ENCODE measurements at places on chromosomes 1 and 21.

DNA sequence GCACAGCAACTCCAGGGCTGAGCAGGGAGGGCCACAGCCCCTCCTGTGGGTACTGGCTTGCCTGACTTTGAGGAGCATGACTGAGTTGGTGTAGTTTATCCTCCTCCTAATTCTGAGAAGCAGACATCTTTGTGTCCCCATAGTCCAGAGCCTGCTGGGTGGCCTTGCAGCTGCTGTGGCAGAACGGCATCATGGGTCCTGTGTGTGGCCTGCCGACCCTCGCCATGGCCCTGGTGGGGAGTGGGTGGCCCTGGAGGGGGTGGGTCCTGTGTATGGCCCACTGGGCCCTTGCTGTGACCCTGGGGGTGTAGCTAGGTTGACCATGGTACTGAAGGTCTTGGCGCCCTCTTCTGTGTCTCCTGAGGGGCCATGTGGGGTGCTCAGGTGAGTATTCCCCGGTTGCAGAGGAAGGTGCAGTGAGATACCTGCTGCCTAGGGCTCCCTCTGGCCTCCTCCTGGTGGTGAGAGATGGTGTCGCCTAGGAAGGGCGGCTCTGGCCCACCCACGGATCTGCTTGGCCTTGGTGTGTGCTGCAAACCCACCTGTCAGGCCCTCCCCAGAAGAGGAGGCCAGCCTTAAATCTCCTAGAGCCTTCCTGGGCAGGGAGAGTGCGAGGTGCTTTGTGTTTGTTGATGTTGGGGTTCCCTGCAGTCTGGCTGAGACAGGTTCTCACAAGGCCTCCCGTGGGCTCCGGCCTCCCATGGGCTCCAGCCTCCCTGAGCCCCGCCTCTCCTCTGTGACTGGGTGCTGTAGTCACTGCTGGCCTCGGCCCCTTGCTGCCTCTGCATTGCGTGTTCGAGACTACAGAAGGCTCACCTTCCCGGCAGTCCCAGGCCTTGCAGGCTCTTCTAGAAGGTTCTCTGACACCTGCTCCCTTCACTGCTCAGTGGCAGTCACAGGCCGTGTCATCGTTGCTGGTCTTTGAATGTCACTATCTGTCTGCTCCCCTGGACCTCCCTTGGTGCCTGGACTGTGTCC, 7.8 kb downstream of the SNAP47 start:
- no peak overlapping the region for H3K27ac ChIP-seq
- no peak overlapping the region for H3K4me3 ChIP-seq
- DNase-seq, result no peak
- no peaks in the 10 kb centered on the region for H3K36me3 ChIP-seq
- peaks cover 22% of the 10 kb centered on the region for H3K4me1 ChIP-seq
- H3K27me3 ChIP-seq, result no peaks in the 10 kb centered on the region

- DNase-seq, result no peak
- no peak overlapping the region for H3K4me3 ChIP-seq
- H3K4me1 ChIP-seq, result no peaks in the 10 kb centered on the region
- no peak overlapping the region for H3K27ac ChIP-seq
- H3K36me3 ChIP-seq, result peaks cover 54% of the 10 kb centered on the region
- H3K27me3 ChIP-seq, result no peaks in the 10 kb centered on the region
Measured at GRCh38 chr1:54866801-54867716, 19.9 kb downstream of the DHCR24 start.

DNA sequence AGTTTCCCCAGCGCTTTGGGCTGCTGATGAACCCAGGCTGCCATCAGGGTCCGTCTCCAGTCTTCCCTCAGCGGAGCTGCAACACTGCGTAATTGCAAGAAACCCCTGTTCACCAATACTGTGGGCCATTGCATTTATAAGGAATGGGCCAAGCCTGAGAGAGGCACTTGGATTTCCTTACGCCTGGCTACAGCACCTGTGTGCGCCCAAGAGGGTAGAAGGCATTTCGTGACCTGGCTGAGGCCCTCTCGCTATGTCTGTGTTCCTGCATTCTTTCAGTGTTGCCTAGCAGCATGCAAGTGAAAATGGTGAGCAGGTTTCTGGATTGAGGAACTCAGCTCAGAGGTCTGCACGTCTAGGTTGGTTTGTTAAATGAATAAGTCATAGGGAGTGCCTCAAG, 12.0 kb upstream of the OR2W3 start:
- DNase-seq, result no peak
- no peak overlapping the region for H3K4me3 ChIP-seq
- H3K36me3 ChIP-seq, result no peaks in the 10 kb centered on the region
- H3K27ac ChIP-seq, result no peak overlapping the region
- H3K4me1 ChIP-seq, result no peaks in the 10 kb centered on the region

- DNase-seq, result no peak
- H3K4me1 ChIP-seq, result no peaks in the 10 kb centered on the region
- H3K27ac ChIP-seq, result no peak overlapping the region
- no peaks in the 10 kb centered on the region for H3K36me3 ChIP-seq
- H3K27me3 ChIP-seq, result no peaks in the 10 kb centered on the region
Measured at GRCh38 chr1:225667362-225667761, 14.4 kb upstream of the ENAH start.

DNA sequence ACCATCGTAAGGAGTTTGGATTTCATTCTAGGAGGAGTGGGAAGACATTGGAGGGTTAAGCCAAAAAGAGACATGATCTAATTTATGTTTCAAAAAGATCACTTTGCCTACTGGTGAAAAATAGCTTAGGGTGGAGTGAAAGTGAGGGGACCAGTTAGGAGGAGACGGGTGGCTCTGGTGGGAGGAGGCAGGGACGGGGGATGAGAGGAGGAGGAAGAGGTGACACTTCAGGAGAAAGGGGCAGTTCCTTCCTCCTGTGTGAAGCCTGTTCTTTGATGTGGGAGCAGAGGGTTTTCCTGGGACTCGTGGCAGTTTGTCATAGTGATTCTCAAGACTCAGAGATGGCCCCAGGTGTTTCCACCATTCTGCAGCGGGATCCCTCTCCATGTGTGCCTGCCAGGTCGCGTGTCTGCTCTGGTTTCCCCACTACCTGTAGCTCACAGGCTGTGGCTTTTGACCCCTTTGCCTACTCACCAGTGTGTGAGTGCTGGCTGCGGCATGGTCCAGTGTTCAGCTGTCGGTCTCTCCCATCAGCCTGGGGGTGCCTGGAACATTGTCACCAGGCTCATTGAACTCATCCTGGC, 102.4 kb downstream of the CNIH3 start:
- H3K27me3 ChIP-seq, result peaks cover 12% of the 10 kb centered on the region
- no peak for DNase-seq
- H3K4me1 ChIP-seq, result no peaks in the 10 kb centered on the region
- no peak overlapping the region for H3K27ac ChIP-seq
- no peaks in the 10 kb centered on the region for H3K36me3 ChIP-seq

DNA sequence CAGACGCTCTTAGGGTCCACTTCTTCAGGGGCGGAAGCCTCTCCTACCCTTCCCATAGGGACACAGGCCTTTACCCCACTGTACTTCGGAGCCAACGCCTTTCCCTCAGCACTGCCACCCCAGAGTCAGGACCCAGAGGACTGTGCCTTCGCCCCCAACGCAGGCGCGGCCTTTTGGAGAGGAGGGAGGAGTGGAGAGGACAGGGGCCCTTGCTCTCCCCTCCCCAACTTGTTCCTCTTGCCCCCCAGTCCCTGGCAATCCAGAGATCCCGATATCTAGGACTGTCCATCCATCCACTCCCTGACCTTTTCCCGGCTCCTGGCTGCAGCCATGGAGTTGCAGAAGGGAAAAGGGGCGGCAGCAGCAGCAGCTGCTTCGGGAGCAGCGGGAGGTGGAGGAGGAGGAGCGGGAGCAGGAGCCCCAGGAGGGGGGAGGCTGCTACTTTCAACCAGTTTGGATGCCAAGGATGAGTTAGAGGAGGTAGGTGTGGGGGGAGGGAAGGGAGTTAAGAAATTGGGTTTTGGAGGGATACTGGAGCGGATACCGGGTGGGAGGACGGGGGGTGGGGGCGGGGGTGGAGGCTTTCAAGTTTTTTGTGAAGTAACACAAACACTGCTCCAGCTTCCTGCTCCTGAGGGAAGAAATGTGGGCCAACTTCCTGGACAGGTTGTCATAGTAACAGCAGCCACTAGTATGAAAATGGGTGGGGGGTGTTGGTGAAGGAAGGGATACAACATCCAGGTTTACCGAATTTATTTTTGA, 636 bp downstream of the INTS3 start:
- H3K4me3 ChIP-seq, result peak overlapping the region; percentile 93
- peak overlapping the region; percentile 95 for H3K27ac ChIP-seq
- peaks cover 17% of the 10 kb centered on the region for H3K36me3 ChIP-seq
- H3K27me3 ChIP-seq, result no peaks in the 10 kb centered on the region

DNA sequence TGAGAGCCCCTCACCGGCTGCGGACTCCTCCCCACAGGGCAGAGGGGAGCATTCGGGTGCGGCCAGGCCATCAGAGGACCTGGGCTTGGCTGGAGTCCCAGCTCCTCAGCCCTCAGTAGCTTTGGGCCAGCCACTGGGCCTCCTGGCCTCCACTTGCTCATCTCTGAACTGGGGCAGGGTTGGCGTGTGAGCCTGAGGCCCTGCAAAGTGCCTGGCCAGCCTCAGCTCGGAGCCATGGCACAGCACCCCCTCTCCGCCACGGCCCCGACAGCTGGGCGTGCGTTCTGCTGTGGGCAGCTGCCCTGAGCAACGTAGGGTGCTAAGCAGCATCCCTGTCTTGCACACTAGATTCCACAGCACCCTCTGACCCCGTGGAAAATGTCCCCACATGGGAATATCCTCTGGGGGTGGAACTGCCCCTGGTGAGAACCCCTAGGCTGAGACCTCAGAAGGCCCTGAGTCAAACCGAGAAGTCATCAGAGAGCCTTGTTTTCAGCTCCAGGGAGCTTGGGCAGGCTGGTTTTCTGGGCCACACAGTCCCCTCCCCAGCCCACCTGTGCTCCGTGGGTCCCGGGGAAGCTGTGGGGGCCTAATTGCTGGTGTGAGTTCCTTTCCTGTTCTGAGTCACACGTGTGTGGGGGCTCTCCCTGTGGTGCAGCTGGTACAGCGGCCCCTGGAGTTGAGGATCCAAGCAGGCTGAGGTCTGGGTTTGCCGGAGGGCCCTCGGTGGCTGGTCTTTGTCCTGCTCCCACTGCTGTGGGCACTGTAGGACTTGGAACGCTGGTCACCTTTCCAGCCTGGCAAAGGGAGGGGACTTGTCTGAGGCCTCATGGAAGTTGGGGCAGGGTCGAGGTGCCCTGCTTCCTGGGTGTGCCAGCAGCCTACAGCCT, 24.5 kb downstream of the TP73 start:
- H3K4me1 ChIP-seq, result peaks cover 30% of the 10 kb centered on the region
- H3K27me3 ChIP-seq, result peaks cover 7% of the 10 kb centered on the region
- H3K4me3 ChIP-seq, result no peak overlapping the region
- no peak overlapping the region for H3K27ac ChIP-seq
- peak; percentile 30 for DNase-seq
- H3K36me3 ChIP-seq, result no peaks in the 10 kb centered on the region

DNA sequence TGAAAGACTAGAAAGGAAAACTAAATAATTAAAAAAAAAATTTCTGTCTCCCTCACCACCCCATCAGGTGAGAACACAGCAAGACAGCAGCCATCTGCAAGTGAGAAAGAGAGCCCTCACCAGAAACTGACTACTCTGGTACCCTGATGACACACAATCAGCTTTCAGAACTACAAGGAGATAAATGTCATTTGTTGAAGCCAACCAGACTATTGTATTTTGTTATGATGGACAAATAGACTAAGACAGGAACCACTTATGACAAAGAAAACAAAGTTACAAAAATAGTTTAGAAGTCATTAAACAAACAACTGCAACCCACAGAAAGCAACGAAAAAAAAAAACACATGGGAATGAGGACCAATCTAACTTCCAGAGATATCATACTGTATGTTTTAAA, 98.3 kb downstream of the FAF1 start:
- peaks cover 27% of the 10 kb centered on the region for H3K36me3 ChIP-seq
- no peak for DNase-seq
- H3K27ac ChIP-seq, result no peak overlapping the region
- H3K27me3 ChIP-seq, result no peaks in the 10 kb centered on the region
- H3K4me1 ChIP-seq, result peaks cover 10% of the 10 kb centered on the region
- H3K4me3 ChIP-seq, result no peak overlapping the region

DNA sequence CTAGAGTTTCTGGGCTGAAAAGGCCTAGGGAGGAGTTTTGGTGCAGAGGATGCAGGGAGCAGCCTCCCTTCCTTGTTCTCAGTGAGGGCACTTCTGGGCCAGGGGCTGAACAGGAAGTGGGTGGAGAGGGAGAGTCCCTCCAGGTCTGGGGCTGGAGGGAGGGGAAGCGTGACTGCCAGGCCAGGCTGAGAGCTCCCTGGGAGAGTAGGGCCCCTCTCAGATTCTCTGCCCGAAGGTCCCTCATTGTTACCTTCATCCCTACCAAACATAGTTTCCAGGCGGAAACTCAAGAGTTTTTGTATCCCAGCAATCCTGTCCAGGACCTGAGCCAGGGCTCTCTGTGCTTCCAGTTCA, 36.8 kb downstream of the CITED4 start:
- H3K27me3 ChIP-seq, result no peaks in the 10 kb centered on the region
- no peak overlapping the region for H3K4me3 ChIP-seq
- peak; percentile 34 for DNase-seq
- H3K4me1 ChIP-seq, result peaks cover 12% of the 10 kb centered on the region
- no peak overlapping the region for H3K27ac ChIP-seq
- no peaks in the 10 kb centered on the region for H3K36me3 ChIP-seq

GRCh38 chr1:156371553-156372264, 2.7 kb downstream of the RHBG start:
- peaks cover 2% of the 10 kb centered on the region for H3K4me1 ChIP-seq
- no peak overlapping the region for H3K4me3 ChIP-seq
- peaks cover 23% of the 10 kb centered on the region for H3K27me3 ChIP-seq
- H3K27ac ChIP-seq, result no peak overlapping the region
- H3K36me3 ChIP-seq, result no peaks in the 10 kb centered on the region
- DNase-seq, result no peak

- no peaks in the 10 kb centered on the region for H3K27me3 ChIP-seq
- peak; percentile 20 for DNase-seq
- H3K36me3 ChIP-seq, result peaks cover 5% of the 10 kb centered on the region
- H3K27ac ChIP-seq, result no peak overlapping the region
Measured at GRCh38 chr1:97186381-97186780, 464.8 kb downstream of the PTBP2 start.

DNA sequence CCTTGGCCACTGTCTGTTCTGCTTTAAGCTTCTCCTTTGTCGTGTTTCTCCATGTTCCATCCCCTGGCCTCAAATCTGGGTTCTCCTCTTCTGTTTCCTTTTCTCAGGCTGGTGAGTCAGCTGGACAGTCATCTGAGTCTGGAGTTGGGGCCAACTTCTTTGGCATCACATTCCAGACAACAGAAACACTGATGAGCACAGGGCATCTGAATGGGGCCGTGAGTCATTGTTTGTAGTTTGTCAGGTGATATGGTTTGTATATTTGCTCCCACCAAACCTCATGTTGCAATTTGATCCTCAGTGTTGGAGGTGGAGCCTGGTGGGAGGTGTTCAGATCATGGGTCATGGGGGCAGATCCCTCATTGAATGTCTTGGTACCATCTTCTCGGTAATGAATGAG, 14.3 kb upstream of the OLIG2 start:
- H3K27ac ChIP-seq, result no peak overlapping the region
- peaks cover 21% of the 10 kb centered on the region for H3K27me3 ChIP-seq
- H3K4me3 ChIP-seq, result no peak overlapping the region
- no peak for DNase-seq

Measured in activated CD4-positive, alpha-beta T cell treated with anti-CD3 and anti-CD28 coated beads for 36 hours (primary cell).